ENCODE measurements at places on chromosomes 6 and 20.

DNA sequence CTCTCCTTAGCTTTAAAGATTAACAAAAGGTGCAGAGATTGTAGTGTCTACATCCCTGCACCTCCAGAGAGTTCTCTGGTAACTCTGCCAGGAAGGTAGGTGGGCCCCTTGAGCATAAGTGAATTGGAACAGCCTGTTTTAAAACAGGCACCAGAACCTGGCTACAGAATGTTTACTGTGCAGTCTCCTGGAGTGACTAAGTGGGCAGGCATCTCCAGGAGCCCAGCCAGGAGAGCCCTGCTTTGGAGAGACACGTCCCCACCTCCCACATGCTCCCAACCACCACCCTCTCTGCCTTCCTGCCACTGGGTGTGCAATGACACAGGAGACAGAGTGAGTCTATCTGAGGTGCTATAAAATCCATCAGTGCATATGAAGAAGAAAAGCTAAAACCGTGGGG, 110.3 kb upstream of the EYA4 start:
- no peak for DNase-seq

DNA sequence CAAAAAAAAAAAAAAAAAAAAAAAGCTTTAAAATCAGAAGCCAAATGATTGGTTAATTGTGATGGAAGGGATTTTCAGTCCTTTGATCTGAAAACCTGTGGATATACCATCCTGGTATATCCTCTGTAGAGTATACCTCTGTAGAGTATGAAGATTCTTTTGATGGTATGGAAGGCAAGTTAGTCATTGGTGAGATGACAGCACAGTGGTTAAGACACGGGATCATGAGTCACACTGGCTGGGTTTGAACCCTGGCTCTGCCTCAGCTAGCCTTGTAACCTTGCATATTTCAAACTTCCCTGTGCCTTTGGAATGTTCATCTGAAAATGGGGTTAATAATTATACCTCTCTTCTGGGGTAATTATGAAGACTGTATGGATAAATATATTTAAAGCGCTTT, 179.3 kb downstream of the CARMIL1 start:
- no peak for DNase-seq

- DNase-seq = no peak
Measured at GRCh38 chr6:45987856-45988255, 27.8 kb downstream of the CLIC5 start.

DNA sequence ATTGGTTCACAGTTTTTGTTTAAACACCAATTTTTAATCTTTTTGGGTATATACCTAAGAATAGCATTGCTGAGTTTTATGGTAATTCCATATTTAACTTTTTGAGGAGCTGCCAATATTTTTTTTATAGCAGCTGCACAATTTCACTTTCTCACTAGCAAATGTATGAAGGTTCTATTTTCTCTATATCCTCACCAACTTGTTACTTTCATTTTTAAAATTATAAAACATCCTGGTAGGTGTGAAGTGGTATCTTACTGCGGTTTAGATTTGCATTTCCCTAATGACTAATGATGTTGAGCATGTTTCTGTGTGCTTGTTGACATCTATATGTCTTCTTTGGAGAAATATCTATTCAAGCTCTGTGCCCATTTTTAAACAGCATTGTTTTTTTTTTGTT, 452.1 kb downstream of the GRIK2 start:
- DNase-seq = no peak

DNA sequence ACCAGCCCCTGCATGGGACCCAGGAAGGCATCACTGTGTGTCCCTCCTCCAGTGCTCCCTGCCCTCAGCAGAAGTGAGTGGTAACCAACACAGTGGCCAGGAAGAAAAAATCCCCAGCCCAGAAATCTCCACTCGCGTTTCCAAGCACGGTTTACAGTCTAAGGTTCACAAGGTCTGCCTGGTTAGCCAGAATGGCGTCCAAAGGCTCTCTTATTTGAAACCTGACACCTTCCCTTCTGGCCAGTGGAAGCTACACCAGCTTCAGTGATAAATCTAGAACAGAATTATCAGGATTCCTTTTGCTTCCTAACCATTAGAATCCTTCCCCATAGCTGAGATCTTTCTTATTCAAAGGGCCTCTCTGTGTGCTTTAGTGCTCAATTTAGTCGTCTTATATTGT, 9.2 kb downstream of the LY86 start:
- no peak for DNase-seq

GRCh38 chr6:21309807-21310221, 283.7 kb upstream of the SOX4 start:
- DNase-seq = no peak

- DNase-seq = no peak
Measured at GRCh38 chr6:28807682-28808280, 116.0 kb downstream of the TRIM27 start.

DNA sequence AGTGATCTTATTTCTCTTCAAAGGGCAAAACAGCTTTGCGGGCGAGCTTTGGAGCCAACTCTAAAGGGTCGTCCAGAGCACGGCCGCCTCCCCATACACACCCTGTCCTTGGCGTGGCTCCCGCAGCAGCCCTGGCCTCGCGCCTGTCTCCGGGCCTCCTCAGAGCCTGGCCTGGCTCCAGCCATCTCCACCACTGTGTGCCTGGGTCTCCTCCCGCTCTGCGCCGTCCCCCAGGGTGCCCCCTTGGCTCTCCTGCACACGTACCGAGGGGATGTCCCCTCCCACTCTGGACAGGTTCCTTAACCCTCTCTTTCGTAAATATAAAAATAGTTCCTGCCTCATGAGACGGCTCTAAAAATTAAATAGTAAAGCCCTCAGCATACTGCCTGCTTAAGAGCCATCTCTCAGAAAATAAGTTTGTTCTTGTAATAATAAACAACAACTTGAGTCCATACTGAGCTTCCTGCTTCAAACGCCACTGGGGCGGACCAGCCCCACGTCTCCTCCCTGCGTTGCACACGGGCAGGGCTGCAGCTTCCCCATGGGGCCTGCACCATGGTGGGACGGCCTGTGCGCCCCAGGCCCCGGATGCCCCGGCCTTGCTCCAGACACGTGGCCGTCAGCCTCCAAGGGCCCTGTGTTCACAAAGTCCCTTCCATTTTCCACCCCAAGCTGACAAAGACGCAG, 226.2 kb downstream of the TTLL2 start:
- DNase-seq = no peak

DNA sequence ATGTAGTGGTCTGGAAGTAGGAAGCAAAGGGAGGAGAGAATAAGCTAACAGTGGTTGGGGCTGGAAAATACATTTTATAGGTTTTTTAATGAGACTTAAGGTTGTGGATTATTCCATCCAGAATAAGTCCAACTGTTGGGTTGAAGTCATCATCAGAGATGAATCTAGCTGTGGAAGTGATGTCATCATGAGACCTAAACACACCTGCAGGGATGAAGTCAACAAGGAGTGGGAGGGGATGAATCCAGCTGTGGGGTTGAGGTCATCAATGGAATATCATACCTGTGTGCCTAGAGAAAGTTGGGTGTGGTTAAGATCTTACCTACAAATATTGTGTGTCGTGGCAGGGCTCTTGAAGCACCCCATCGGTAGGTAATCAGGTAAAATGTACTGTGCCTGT, 730.7 kb downstream of the RFPL4B start:
- DNase-seq = no peak

DNA sequence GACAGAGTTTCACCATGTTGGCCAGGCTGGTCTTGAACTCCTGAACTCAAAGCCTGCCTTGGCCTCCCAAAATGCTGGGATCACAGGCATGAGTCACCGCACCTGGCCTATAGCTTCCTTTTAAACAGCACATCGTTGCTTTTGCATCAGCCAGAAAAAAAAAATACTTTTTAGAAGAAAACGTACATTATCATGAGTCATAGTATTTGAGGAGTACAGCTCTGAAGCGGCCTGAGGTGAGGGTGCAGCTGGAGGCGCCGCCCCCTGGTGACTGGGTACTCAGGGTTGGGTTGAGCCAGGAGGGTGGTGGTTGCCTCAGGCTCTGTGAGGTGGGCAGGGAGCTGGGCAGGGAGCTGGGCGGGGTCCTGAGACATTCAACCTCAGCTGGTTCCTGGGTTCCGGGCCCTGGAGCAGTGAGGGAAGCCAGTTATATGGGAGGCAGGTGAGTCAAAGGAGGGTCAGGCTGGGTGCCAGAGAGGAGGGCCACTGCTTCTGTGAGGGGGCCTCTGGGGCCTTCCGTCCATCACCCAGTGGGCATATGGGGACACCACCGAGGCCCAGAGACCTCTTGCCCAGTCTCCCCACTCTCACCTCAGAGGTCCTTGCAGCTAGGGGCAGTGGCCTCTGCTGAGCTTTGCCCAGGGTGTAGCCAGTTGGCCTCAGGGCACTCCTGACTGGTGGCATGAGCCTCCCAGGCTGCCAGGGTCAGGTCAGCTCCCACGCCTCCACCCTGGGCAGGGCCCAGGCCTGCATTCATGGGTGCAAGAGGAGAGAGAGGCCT, 11.7 kb upstream of the ID1 start:
- no peak for DNase-seq

DNA sequence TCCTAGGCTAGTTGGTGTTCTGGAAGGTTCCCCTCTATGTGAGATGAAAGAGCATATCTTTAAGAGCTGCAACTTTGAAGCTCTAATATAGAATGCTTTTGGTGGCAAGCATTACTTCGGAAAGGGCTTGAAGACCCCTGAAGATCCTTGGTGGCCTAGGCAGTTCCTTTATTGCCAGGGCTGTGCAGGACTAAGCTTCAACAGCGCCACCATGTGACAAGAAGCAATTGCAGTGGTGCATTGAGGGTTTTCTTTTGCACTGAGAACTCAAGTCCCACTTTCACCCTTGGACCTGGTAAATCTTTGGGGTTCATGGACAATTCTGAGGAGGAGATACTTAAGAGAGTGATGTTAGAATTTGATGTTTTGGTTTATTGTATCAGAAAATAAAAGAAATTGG, 237.4 kb upstream of the GMDS start:
- no peak for DNase-seq

GRCh38 chr20:33262658-33263065, 20.4 kb upstream of the BPIFB1 start:
- no peak for DNase-seq

- DNase-seq = no peak
Measured at GRCh38 chr6:138757136-138757535, 16.4 kb upstream of the CCDC28A start.

DNA sequence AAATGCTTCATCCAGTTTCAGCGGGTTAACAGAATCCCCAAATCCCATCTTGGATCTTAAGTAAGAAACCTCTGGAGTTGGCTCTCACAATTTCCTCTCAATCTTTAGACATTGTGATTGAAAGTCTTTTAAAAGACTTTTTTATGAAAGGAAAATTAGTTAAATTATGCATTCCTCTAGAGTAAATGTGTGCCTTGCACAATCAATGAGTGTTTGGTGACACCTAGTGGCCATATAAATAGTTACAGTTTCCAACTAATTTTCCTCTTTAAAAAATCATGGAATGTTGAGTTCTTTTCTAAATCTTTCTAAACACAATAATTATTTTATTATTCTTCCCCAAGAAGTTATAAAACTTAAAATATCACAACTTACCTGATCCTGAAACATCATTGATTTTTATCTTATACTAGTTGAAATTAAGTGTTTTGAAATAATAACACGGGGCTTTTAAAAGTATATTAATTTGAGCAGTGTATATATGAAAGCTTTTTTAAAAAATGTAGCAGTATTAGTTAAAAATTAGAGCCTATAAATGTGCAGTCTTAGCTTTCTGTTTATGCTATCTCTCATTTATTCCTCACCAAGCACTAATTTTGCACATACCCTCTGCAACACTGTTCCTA, 66.4 kb downstream of the PKHD1 start:
- no peak for DNase-seq

- no peak for DNase-seq
Measured at GRCh38 chr6:46756469-46757213, 9.9 kb downstream of the ANKRD66 start.

DNA sequence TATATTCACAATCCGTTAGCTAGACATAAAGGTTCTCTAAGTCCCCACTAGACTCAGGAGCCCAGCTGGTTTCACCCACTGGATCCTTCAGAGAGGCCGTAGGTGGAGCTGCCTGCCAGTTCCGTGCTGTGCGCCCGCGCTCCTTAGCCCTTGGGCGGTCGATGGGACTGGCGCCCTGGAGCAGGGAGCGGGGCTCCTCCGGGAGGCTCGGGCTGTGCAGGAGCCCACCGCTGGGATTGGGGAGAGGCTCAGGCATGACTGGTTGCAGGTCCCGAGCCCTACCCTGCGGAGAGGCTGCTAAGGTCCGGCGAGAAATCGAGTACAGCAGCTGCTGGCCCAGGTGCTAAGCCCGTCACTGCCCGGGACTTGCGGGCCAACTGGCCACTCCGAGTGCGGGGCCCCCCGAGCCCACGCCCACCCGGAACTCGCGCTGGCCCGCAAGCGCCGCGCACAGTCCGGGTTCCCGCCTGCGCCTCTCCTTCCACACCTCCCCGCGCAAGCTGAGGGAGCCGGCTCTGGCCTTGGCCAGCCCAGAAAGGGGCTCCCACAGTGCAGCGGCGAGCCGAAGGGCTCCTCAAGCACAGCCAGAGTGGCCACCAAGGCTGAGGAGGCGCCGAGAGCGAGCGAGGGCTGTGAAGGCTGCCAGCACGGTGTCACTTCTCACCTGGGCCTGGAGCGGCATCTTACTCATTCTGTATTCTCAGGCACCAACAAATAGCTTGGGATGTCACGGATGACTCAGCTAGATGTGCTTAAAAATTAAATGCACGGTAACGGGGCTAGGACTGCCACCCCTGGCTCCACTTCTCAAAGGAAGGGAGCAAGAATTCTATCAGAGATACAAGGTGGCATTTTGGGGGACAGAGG, 44.1 kb downstream of the IRF4 start:
- no peak for DNase-seq

- DNase-seq = no peak
Measured at GRCh38 chr6:33418690-33419291, 884 bp upstream of the CUTA start.

GRCh38 chr20:32112841-32113240, 3.3 kb downstream of the TM9SF4 start:
- no peak for DNase-seq

DNA sequence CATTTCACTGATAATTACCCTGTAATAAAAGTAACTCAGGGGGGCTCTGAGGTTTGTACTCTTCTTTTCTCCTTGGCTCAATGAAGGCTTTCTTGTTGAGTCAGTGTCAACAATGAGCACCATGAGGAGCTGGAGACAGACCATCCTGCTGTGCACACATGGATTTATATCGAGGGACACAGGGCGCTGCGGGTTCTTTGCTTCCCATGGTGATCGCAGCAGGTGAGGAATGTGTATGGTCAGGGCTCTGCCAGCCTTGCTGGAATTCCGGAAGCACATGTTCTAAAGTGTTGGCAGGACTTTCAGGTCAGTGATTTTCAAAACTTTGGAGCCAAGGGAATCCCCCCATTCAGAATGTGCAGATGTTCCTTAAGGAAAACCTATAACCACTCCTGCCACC, 27.1 kb downstream of the SMOC2 start:
- no peak for DNase-seq

DNA sequence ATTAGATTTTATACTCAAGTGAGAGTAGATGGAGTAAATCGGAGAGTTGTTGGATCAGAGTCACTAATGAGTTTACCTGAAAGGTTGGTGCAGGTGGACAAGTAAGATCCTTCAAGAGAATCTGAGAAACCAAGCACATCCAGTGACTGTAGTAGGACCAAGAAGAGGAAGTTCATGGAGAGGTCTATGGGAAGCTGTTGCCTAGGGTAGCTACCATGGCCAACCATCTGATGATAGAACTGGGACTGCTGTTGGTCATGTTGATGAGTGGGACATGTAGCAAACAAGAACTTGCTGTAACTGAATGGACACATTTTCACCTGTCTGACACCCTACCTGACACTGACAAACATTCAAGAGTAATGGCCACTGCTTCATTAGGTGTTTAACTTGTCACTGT, 11.3 kb upstream of the ADGB start:
- DNase-seq = no peak

Data from GM10248 (cell line).